ENCODE measurements at places on chromosomes 4 and X.

- DNase-seq, result no peak
Observed at GRCh38 chr4:26762650-26763049, 98.0 kb upstream of the STIM2 start.

- no peak for DNase-seq
Observed at GRCh38 chr4:176185051-176185450, 10.3 kb downstream of the SPATA4 start.

DNA sequence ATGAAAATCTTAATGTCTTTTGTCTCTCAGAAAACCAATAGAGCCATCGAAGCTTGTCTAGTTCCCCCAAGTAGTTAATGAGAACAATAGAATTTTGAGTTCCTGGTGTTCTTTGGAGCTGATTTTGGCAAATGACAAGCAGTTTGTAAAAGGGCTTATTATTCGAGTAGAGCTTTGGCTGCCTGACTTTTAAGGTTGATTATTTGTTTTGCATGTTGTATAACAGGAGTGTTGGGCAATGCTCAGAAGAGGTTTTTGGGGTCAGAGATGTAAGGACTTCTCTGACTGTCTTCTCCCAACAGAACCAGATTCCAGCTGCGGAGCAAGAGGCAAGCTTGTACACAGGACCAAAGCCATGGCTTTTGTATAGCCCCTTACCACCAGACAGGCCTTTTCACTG lies 30.0 kb downstream of the ZCCHC12 start:
- no peak for DNase-seq

- no peak for DNase-seq
Observed at GRCh38 chrX:3712051-3712869, 1.2 kb downstream of the PRKX start.

DNA sequence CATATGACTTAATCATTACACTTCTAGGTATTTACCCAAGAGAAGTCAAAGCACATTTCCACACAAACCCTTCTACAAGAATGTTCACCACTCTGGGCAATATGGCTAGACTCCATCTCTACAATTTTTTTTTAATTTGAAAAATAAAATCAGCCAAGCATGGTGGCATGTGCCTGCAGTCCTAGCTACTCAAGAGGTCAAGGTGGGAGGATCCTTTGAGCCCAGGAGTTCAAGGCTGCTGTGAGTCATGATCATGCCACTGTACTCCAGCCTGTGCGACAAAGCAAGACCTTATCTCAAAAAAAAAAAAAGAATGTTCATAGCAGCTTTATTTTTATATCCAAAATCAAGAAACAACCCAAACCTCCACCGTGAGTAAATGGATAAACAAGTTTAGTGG lies 70.3 kb upstream of the MBNL3 start:
- DNase-seq, result no peak

DNA sequence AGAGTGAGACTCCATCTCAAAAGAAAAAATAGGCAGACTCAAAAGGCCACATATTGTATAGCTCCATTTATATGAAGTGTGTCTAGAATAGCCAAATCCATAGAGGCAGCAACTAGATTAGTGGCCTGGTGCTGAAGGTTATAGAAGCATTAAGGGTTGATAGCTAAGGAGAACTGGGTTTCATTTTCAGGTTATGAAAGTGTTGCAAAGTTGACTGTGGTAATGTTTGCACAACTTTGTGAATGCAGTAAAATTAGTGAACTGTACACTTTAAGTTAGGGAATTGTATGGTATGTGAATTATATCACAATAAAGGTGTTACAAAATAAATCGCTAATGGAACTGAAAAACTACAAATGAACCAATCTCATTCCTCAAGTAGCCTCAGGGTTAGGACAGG lies 28.3 kb downstream of the TXLNG start:
- DNase-seq, result no peak

DNA sequence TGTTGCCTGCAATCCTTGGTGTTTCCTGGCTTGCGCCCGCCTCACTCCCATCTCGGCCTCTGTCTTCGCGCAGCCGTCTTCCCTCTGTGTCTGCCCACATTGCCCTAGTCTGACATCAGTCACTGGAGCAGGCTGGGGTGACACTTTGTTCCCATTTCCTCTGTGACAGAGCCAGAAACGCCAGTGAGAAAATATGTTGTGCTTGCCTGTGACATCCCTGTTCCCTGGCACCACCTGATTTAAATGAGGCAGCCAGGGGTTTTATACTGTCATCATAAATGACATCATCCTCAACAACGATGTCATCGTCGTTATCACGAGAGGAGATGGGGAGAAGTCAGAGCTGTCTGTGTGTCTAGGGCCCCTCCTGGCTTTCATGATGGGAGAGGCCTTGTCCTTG lies 29.1 kb downstream of the ZNF185 start:
- DNase-seq, result no peak

DNA sequence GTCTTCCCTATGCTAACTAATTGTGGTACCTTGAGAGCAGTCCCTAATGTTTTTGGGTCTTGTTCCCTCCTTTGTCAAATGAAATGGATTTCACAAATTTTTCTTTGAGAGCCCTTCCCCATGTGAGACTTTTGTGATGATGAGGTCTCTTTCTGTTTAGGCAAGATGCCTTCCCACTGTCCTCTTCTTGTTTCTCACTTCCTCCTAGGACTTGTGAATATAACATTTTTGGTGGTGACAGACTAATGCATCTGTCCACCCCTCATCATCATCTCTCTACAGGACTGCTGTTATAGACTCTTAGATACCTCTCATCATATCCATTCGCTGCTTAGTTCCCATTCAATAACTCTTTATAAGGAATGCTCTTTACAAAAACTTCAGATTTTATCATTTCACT lies 8.7 kb upstream of the ANK2 start:
- no peak for DNase-seq

GRCh38 chrX:136619899-136620505 lies 28.0 kb upstream of the CD40LG start:
- DNase-seq, result no peak
